ENCODE measurements at places on chromosomes 7 and 10. TPM values are rescaled to one million over a fixed set of nuclear protein-coding genes. Genes with fewer than 3 reads are reported as not detected.

Gene KCNH2
- total RNA-seq = not detected

Gene SLC26A3
- not detected for total RNA-seq

Gene CPA2
- not detected for total RNA-seq

Gene NPSR1
- total RNA-seq = not detected

Gene MET
- total RNA-seq = 34.0 TPM

Gene HIBADH
- total RNA-seq = 106 TPM

Gene NUTM2B
- 1.0 TPM for total RNA-seq

Gene PALD1
- 0.31 TPM for total RNA-seq

Measured in melanocyte of skin (primary cell).